ENCODE measurements at places on chromosomes 6 and 20.

GRCh38 chr20:1438361-1438760 lies 28.3 kb downstream of the NSFL1C start:
- no peak for DNase-seq

GRCh38 chr20:59731376-59731775 lies 127.0 kb downstream of the PHACTR3 start:
- no peak for DNase-seq

- no peak for DNase-seq
Measured at GRCh38 chr6:100663219-100663863, 198.6 kb upstream of the SIM1 start.

DNA sequence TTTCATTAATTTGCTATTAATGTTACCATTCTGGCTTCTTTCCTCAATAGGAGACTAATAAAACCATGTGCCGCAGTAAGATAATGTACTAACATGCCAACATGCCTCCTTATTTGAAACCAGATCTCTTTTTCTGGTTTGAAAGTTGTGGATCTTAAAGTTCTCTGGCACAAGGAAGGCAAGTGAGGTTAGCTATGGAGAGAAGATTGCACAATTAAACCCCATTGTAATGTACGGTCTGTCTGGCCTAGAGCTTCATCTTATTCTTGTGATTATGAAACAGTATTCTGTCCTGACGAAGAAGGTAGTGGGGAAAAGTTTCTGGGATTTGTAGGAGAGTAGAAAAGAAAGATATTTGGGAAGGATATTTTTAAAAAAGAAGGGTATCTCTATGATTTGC lies 68.4 kb downstream of the EYA4 start:
- DNase-seq = no peak

DNA sequence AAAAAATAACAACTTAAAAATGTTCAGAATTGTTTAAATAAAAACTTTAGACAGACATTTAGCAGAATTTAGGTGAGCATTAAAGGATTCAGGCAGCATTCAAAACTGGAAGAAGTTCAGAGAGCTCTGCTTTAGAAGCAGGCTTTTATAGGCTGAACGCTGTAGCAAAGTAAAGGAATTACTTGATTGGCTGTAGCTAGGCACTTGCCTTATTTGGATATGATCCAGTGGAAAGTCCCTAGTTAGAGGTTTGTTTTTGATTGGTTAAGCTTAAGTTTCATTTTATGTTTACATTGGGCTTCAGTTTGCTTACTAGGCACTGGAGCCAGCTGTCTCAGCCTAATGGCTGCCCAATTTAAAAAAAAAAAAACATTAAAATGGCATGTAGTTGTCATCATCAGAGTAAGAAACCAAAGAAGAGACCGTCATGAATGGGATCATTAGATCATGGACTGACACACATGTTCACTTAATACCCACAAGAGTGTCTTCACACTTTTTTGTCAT lies 65.1 kb downstream of the CBFA2T2 start:
- DNase-seq = no peak

DNA sequence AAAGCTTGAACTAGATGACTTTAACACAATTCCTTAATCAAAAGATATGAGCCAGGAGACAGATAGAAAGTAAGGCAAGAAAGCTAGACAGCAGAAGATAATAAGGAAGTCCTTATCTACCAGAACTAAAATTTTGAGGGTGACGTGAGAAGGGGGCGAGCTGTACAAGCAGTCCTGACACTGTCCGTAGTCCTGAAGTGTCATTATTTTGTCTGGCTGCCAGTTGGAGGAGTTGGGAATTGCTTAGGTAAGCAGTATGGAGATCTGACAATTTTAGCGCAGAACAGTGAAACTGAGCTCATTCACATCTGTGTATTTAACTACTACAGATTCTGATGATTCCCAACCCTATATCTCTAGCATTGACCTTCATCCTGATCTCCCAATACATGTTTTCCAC lies 25.8 kb upstream of the CEP85L start:
- DNase-seq = no peak
